Astrocyte (in vitro differentiated cells and primary cell): ENCODE measurements at places on chromosomes 3 and 15.

DNA sequence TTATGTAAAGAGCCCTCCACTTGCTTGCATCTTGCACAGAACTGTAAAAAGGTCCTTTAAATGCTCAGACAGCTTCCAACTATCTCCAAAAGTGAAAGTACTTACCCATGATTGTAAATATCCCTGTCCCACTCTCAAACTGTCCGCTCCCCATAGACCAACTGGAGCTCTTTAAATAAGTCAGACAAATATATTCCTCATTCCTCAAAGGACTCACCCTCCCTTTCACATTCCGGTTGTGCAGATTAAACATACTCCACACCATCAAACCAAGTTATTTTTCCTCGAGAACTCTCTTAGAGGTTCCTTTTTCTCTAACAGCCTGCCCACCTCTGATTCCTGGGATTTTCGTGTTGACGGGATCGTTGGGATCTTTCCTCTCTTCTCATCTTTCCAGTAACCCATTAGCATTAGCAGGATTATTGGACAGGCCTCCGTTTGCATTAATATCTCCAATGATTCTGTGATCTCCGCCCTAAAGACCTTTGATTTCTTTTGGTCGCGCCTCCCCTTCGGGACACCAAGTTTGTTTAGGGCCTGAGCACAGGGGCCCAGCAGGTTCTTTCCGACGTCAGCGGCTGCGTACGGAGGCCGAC is 763 bp downstream of the GOLGB1 start:
- H3K4me1 ChIP-seq = peaks cover 13% of the 10 kb centered on the region
- H3K27me3 ChIP-seq = no peaks in the 10 kb centered on the region
- peak overlapping the region; percentile 87 for H3K4me3 ChIP-seq
- H3K27ac ChIP-seq = peak overlapping the region; percentile 96
- no peak for DNase-seq

- H3K27ac ChIP-seq = no peak overlapping the region
- H3K27me3 ChIP-seq = no peaks in the 10 kb centered on the region
- H3K4me1 ChIP-seq = peaks cover 13% of the 10 kb centered on the region
- H3K36me3 ChIP-seq = peaks cover 36% of the 10 kb centered on the region
Measured at GRCh38 chr15:92886815-92887214, 13.3 kb upstream of the CHD2 start.

DNA sequence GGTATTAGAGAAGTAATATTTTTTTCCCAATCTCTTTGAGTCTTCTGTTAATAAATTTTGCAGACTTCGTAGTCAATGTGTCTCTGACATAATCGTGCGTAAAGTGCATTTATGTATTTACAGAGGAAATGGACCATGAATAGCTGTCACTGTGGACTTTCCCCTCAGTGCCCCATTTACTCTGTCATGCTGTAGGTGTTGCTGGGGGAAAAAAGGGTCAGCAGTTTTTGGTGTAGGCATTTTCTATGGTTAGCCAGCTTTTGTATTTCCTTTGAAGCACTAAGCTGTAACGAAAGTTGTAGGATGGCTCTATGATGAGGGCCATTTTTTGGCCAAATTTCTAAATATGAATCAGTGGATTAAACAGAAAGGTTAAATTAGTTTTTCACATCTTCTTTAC is 598.4 kb downstream of the FGF12 start:
- no peak for DNase-seq
- no peak overlapping the region for H3K4me3 ChIP-seq
- H3K4me1 ChIP-seq = no peaks in the 10 kb centered on the region
- H3K27ac ChIP-seq = no peak overlapping the region
- no peaks in the 10 kb centered on the region for H3K27me3 ChIP-seq
- H3K36me3 ChIP-seq = no peaks in the 10 kb centered on the region

DNA sequence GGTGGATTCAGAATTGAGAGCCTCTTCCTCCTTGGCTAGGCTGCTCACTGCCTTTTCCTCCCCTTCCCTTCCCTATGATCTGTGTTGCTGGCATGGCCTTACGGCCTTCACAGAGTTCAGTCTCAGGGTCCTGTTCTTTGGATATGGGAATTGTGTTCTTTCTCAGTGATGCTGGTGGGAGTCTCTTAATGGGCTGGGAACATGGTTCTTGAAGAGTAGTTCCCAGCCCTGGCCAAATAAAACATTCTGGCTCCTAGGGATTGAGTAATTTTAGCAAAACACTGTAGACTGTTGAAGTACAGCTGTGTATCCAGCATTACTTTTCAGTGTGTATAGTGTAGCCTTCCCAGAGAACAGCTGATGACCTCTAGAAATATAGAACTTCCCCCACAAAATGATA is 22.6 kb upstream of the FILIP1L start:
- no peak overlapping the region for H3K4me3 ChIP-seq
- no peak overlapping the region for H3K27ac ChIP-seq
- DNase-seq = no peak

GRCh38 chr15:70575231-70576226 is 187.8 kb downstream of the UACA start:
- H3K4me3 ChIP-seq = no peak overlapping the region
- no peaks in the 10 kb centered on the region for H3K36me3 ChIP-seq
- no peak overlapping the region for H3K27ac ChIP-seq
- DNase-seq = no peak
- peaks cover 32% of the 10 kb centered on the region for H3K27me3 ChIP-seq
- no peaks in the 10 kb centered on the region for H3K4me1 ChIP-seq

GRCh38 chr15:81293728-81294515 is 30.0 kb downstream of the STARD5 start:
- H3K36me3 ChIP-seq = no peaks in the 10 kb centered on the region
- no peak overlapping the region for H3K4me3 ChIP-seq
- no peak overlapping the region for H3K27ac ChIP-seq
- no peak for DNase-seq
